Kasumi-1 (cell line): ENCODE measurements at places on chromosomes 11 and 22.

DNA sequence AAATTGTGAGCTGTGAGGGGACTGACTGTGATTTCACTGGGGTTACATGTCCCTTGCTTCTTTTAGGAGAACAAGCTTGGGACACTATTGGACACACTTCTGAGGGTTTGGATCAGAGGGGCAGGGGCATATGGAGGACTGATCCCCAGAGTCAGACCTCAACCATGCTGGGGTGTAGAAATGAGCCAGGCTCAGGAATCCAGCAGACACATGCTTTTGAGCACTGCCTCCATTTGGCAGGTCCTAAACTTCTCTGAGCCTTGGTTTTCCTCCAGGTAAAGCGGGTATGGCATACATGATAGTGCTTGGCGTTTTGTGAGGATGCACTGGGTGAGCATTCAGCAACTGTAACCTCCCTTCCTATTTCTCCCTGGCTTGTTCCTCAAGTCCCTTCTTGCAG is 74.7 kb downstream of the ADAMTS15 start:
- no peak for DNase-seq

GRCh38 chr11:111846063-111846462 is 25.3 kb downstream of the ALG9 start:
- DNase-seq: no peak

GRCh38 chr11:77596626-77597025 is 6.9 kb downstream of the AQP11 start:
- DNase-seq: no peak

DNA sequence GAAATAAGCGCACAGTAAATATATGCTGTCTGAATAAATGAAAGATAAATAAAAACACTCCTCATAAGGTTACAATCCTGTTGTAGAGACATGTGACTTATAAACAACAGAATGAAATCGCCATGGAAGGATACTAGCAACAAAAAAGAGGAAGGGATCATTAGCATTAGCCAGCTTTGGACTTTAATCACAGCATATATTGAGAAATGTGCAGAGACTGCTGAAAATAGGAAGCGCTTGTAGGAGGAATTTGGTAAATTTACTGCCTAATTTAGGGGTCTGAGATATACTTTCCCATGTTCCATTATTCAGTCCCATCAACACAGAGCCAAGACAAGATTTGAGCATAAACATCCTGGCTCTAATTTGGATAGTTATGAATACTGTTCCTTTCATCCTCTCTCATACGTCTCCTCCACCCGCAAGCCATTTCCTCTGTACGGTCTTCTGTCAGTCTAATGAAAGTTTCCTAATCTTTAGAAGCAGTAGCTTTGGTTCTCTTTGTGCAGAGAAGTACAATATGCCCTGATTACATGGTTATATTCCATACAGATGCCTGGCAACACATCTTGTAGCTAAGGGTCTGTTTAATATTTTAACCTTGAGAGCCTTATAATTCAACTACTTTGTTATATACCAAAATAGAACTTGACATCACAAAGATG is 37.1 kb upstream of the AKIP1 start:
- DNase-seq: peak; percentile 31

- no peak for DNase-seq
Measured at GRCh38 chr11:9020916-9021315, 17.1 kb upstream of the NRIP3 start.

GRCh38 chr11:33383920-33384209 is 126.7 kb downstream of the HIPK3 start:
- no peak for DNase-seq

- DNase-seq: no peak
Measured at GRCh38 chr11:127059750-127060149, 59.2 kb upstream of the KIRREL3 start.

DNA sequence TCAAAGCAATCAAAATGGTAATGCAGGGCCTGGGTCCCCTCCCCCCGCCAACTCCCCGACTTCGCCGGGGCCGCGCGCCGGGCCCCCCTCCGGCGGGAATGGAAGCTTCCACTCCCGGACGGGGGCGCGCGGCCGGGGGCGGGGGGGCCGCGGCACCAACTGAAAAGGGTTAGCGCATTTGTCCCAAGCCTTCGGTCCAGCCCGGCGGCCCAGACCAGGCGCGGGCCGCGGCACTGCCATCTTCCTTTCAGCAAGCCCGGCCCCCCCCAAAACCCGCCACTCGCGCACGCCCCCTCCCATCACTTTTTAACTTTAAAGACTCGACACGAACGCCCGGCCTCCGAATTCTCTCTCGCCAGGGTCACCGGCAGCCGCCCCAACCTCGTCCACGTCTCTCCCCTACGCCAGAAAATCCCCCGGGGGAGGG is 2.8 kb downstream of the PHF21B start:
- no peak for DNase-seq

DNA sequence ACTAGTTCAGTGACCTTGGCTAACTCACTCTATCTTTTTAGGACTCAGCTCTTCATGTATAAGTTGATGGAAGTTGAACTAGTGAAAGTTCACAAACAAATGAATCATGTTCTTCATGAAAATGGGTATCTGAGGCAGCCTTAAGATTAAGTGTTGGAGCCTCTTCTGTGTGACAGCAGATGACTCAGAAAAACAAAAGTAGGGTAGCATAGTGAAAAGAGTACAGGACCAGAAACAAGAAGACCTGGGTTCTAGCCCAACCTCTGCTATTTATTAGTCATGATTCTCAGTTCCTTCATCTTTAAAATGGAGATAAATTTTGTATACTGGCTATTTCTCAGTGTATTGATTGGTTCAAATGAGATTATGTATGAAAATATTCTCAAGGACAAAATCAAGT is 60.2 kb downstream of the USP35 start:
- DNase-seq: no peak

- no peak for DNase-seq
Measured at GRCh38 chr22:39405346-39406085, 5.9 kb downstream of the TAB1 start.

DNA sequence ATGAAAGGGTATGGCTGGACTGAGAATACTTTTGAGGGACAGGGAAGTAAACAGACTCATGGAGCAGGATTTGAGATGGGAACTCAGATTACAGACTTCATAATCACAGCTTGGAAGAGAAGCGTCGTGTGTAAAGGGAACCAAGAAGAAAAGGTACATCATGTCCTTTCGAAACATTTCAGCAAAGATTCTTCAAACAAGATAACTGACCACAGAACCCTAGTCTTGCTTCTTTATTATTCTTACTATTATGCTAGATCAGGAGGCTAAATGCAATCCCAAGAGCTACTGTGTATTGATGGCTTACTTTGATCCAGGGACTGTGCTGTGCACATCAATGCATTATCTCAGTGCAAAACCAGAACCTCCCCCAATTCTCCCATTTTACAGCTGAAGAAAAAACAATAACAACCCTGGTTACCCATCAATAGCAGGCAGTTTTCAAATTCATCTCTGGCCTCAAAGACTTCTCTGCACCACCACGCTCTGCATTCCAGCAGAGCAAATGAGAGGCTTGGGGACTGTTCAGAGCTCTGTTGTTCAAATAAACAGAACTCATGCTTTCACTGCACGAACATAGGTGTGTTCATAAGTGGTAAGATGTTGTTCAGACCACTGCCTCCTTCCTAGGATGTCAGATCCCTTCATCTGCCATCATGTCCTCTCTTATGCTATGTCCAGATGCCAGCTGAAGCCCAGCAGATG is 104.8 kb upstream of the NAV2 start:
- no peak for DNase-seq

GRCh38 chr11:75022296-75022695 is 33.6 kb downstream of the NEU3 start:
- DNase-seq: no peak

DNA sequence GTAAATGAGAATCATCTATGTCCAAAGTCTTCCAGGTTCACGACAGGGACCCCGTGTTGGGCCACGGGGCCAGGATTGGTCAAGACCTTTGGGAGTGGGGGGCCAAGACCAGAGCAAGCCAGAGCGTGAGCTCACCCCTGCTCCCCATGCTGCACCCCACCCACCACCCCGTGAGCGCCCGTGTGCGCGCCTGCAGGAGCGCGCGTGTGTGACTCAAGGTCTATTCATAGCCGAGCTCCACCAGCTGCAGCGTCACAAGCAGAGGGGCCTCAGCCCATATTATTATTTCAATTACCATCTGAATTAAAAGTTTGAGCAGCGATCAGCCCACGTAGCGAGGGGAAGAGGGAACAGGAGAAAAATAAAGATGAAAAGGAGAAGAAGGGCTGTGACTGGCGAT is 5.2 kb downstream of the KCNJ4 start:
- DNase-seq: no peak
